Smooth muscle cell of trachea (primary cell): ENCODE measurements at places on chromosomes 7 and 10. TPM values are rescaled to one million over a fixed set of nuclear protein-coding genes. Genes with fewer than 3 reads are reported as not detected.

The SPDYE6 gene
- total RNA-seq = 0.15 and 0.17 TPM in 2 replicates

The DCLRE1C gene
- 8.6 and 16.9 TPM in 2 replicates for total RNA-seq

The VWA2 gene
- 0.58 and 0.83 TPM in 2 replicates for total RNA-seq

The SERPINE1 gene
- 123 and 260 TPM in 2 replicates for total RNA-seq

The CLDN4 gene
- total RNA-seq = 1.3 and 1.7 TPM in 2 replicates

The UCMA gene
- total RNA-seq = not detected in 2 replicates

The LIPJ gene
- 0.17 TPM in 1 of 2 replicates, not detected in the other for total RNA-seq

The FUOM gene
- total RNA-seq = 24.8 and 26.5 TPM in 2 replicates

The TMEM196 gene
- not detected in 2 replicates for total RNA-seq

The NDUFA5 gene
- total RNA-seq = 21.5 and 46.3 TPM in 2 replicates

The PLEKHA1 gene
- 11.5 and 14.9 TPM in 2 replicates for total RNA-seq

The DYNC1I1 gene
- total RNA-seq = 0.66 and 1.9 TPM in 2 replicates

The HTR5A gene
- total RNA-seq = not detected in 2 replicates

The LRRD1 gene
- total RNA-seq = 0.15 TPM in 1 of 2 replicates, not detected in the other

The MMRN2 gene
- total RNA-seq = 3.6 and 4.8 TPM in 2 replicates

The NAT16 gene
- not detected in 2 replicates for total RNA-seq

The TRA2A gene
- total RNA-seq = 17.2 and 37.1 TPM in 2 replicates

The TRIM4 gene
- total RNA-seq = 38.3 and 46.0 TPM in 2 replicates

The ZYX gene
- total RNA-seq = 70.0 and 70.3 TPM in 2 replicates

The EXOSC1 gene
- total RNA-seq = 40.2 and 41.9 TPM in 2 replicates

The PTF1A gene
- not detected in 2 replicates for total RNA-seq

The RELN gene
- total RNA-seq = 4.7 and 6.0 TPM in 2 replicates

The TDRD1 gene
- total RNA-seq = 0.29 and 0.50 TPM in 2 replicates

The C10orf88 gene
- 8.8 and 10.3 TPM in 2 replicates for total RNA-seq

The NUTM2E gene
- 0.15 TPM in 1 of 2 replicates, not detected in the other for total RNA-seq

The LRRC4 gene
- 0.29 and 0.33 TPM in 2 replicates for total RNA-seq

The PSMC2 gene
- 211 and 336 TPM in 2 replicates for total RNA-seq

The MSMB gene
- total RNA-seq = not detected in 2 replicates

The PIK3CG gene
- under 0.01 TPM in 1 of 2 replicates, not detected in the other for total RNA-seq

The LRRC17 gene
- total RNA-seq = 82.2 and 143 TPM in 2 replicates

The TBATA gene
- not detected in 2 replicates for total RNA-seq

The JCAD gene
- 2.0 and 8.9 TPM in 2 replicates for total RNA-seq

The SPACDR gene
- 0.73 and 2.6 TPM in 2 replicates for total RNA-seq

The AKR1C8 gene
- not detected in 2 replicates for total RNA-seq

The VIPR2 gene
- total RNA-seq = under 0.01 TPM in 1 of 2 replicates, not detected in the other

The PTPRZ1 gene
- total RNA-seq = 1.0 TPM in 1 of 2 replicates, not detected in the other

The CDHR3 gene
- total RNA-seq = 11.2 and 12.9 TPM in 2 replicates
